PC-3 (cell line): ENCODE measurements at places on chromosomes 5 and 9. TPM values are rescaled to one million over a fixed set of nuclear protein-coding genes. Genes with fewer than 3 reads are reported as not detected.

- DNase-seq: no peak
These were observed 491 bp upstream of the CTSL start for GRCh38 chr9:87725356-87725899.

PPIC gene
- 8.8 and 14.6 TPM in 2 replicates for total RNA-seq

DNA sequence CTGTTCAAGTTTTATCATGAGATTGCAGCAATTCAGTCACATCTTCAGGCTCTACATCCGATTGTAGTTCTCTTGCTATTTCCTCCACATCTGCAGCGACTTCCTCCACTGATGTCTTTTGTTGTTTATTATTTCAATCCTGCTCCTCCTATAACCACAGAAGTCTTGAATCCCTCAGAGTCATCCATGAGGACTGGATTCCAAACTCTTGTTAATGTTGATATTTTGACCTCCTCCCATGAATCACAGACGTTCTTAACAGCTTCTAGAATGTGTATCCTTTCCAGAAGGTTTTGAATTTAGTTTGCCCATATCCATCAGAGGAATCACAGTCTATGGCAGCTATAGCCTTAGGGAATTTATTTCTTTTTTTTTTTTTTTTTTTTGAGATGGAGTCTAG lies 3.6 kb downstream of the FBXO38 start:
- no peak for DNase-seq

PDE6A gene
- total RNA-seq: not detected in 2 replicates

DCTN3 gene
- total RNA-seq: 102 and 105 TPM in 2 replicates

DNA sequence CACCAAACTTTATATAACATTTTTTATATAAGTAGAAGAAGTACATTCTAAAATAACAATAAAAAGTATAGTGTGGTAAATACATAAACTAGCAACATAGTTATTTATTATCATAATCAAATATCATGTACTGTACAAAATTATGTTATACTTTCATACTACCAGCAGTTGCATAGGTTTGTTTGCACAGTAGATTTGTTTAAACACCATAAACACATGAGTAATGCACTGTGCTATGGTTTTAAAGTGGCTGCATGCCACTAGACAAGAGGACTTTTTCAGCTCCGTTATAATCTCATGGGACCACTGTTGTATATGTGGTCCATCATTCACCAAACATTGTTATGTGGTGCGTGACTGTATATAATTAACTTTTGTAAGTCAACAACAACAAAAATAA lies 137.6 kb downstream of the DRD1 start:
- peak; percentile 30 for DNase-seq

DNA sequence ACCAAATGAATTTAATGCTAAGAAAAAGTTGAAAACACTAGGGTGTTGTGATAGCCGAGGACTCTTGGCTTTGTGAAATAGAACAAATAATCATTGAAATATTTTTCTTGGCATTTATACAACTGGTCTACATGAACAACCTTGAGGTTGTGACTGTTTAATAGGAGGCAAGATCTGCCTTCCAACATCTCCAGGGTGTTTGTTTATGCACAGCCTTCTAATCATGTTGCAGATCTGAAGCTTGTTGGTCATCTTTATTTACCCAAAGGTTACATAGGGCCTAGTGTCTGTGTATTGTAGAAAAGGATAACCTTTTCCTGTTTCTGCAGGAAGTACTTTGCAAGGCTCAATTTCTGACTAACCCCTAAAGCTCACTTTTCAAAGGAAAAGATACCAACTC lies 65.2 kb upstream of the RANBP3L start:
- DNase-seq: peak; percentile 18

GRCh38 chr9:36396985-36397384 lies 3.1 kb downstream of the RNF38 start:
- DNase-seq: no peak

GRCh38 chr5:1366514-1366913 lies 21.6 kb upstream of the CLPTM1L start:
- DNase-seq: no peak

DNA sequence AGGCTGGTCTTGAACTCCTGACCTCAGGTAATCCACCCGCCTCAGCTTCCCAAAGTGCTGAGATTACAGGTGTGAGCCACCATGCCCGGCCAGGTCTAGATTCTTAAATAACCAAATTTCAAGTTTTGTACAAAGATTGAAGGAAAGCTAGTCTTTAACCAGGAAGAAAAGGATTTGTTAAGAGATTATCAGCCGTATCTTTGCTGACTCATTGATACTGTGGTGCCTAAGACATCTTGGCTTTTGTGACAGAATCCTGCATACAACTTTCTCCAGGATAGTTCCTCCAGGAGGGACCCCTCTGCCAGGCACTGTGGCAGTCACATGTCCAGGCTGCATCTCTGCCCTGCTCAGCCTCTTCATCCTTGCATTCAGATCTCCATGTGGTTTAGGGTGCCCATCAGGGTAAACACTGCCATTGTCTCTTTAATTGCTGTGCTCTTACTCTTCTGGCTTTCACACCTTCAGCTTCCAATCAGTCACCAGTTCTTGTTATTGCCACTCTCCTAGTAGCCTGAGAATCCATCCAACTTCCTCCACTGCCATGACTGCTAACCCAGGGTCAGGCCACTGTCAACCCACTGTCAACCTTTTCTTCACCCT lies 10.0 kb downstream of the MAP3K1 start:
- no peak for DNase-seq

DNA sequence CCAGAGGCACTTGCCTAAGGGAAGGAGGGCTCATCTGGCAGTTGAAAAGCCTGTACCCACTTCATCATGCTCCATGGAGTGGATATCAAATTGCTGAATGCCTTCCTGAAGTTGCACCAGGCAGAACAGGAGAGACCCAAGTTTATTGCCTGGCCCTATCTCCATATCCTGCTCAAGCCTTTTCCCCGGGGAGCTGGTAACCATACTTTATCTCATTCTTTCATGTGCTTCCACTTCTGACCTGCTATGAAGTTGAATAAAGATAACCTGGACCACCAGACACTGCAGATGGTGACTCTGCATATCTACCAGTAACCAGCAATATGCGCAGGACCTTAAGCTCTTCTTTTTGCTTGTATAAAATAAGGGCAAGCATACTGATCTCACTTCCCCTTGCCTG lies 1397.5 kb upstream of the CDH6 start:
- no peak for DNase-seq

PDCD1LG2 gene
- 0.46 and 1.4 TPM in 2 replicates for total RNA-seq

MVB12B gene
- total RNA-seq: 7.2 and 9.6 TPM in 2 replicates
